ENCODE measurements at places on chromosomes 5 and 9. TPM values are rescaled to one million over a fixed set of nuclear protein-coding genes. Genes with fewer than 3 reads are reported as not detected.

- H3K27ac ChIP-seq = no peak overlapping the region
- peaks cover 17% of the 10 kb centered on the region for H3K36me3 ChIP-seq
- H3K27me3 ChIP-seq = no peaks in the 10 kb centered on the region
- no peaks in the 10 kb centered on the region for H3K4me1 ChIP-seq
These were observed 213.8 kb downstream of the GAPVD1 start for GRCh38 chr9:125475385-125475784.

INSL4 gene
- not detected for total RNA-seq

DNA sequence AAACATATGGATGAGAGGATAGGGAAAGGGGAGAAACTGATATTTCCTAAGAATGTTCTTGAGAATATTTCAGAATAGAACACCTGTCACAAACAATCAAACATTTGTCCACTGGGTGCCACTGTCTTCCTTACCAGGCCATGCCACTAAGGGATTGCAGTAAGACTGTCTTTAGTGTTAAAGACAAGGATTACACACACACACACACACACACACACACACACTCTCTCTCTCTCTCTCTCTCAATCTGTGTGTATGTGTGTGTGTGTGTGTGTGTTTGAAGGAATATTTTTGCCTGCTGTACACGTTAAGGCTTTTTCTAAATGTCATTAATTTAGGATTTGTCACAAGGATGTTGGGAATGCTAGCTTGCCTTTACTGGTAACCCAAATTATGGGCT, 54.4 kb downstream of the CCDC192 start:
- H3K4me1 ChIP-seq = no peaks in the 10 kb centered on the region
- no peak overlapping the region for H3K4me3 ChIP-seq
- H3K27me3 ChIP-seq = no peaks in the 10 kb centered on the region
- DNase-seq = no peak

- peaks cover 11% of the 10 kb centered on the region for H3K27me3 ChIP-seq
- H3K36me3 ChIP-seq = no peaks in the 10 kb centered on the region
These were observed 209.0 kb upstream of the RPS23 start for GRCh38 chr5:82487131-82487530.

- H3K36me3 ChIP-seq = no peaks in the 10 kb centered on the region
- H3K27me3 ChIP-seq = peaks cover 37% of the 10 kb centered on the region
- DNase-seq = no peak
- no peaks in the 10 kb centered on the region for H3K4me1 ChIP-seq
- no peak overlapping the region for H3K27ac ChIP-seq
These were observed 15.0 kb downstream of the S1PR3 start for GRCh38 chr9:89006267-89006666.

TEX53 gene
- total RNA-seq = not detected

DNA sequence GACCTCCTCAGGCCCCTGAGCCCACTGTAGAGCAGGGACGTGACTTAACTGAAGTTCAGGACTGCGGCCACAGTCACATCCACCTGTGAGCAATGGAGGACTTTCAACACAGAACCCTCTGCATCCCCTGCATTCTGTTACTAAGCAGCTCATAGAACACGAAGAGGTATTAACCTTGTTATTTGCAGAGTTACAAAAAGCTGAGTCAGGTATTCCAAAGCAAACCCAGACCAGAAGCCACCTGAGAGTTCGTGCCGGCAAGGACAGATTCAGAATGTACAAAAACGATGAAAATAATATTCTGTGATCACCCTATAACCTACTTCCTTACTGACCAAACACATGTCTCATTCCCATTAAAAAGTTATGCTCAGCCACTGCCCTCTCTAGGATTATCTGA, 33.0 kb upstream of the PRSS3 start:
- H3K36me3 ChIP-seq = no peaks in the 10 kb centered on the region
- H3K4me1 ChIP-seq = no peaks in the 10 kb centered on the region
- H3K27me3 ChIP-seq = peaks cover 14% of the 10 kb centered on the region
- H3K27ac ChIP-seq = no peak overlapping the region
- H3K4me3 ChIP-seq = no peak overlapping the region
- DNase-seq = no peak

GRCh38 chr5:76667495-76667894, 44.3 kb upstream of the F2RL2 start:
- no peak overlapping the region for H3K4me3 ChIP-seq
- H3K4me1 ChIP-seq = no peaks in the 10 kb centered on the region
- H3K27ac ChIP-seq = no peak overlapping the region
- no peaks in the 10 kb centered on the region for H3K27me3 ChIP-seq
- H3K36me3 ChIP-seq = peaks cover 38% of the 10 kb centered on the region

ADRB2 gene
- total RNA-seq = 6.3 TPM

SLC1A3 gene
- 1.5 TPM for total RNA-seq

DNA sequence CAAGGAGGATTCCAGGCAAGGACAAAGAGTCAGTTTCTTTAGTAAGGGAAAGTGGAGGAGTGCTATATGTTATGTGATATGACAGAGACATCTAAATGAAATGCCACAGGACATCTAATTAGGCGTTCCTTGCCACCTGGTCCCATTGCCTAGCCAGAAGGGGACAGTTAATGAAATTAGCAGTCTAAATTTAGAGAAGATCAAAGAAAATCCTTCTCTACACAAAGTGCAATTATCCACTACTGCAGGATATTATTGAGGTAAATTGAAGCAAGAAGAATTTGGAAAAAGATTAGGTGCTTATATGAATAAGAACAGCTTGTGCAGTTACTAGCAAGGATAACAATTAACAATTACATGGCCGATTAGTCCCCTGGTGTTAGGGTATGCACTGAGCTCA, 495.3 kb upstream of the NMUR2 start:
- no peaks in the 10 kb centered on the region for H3K4me1 ChIP-seq
- no peak overlapping the region for H3K4me3 ChIP-seq
- H3K27ac ChIP-seq = no peak overlapping the region
- H3K27me3 ChIP-seq = no peaks in the 10 kb centered on the region
- H3K36me3 ChIP-seq = no peaks in the 10 kb centered on the region

PCDHA11 gene
- total RNA-seq = not detected

OR1J2 gene
- not detected for total RNA-seq

CARD6 gene
- 3.5 TPM for total RNA-seq

DNA sequence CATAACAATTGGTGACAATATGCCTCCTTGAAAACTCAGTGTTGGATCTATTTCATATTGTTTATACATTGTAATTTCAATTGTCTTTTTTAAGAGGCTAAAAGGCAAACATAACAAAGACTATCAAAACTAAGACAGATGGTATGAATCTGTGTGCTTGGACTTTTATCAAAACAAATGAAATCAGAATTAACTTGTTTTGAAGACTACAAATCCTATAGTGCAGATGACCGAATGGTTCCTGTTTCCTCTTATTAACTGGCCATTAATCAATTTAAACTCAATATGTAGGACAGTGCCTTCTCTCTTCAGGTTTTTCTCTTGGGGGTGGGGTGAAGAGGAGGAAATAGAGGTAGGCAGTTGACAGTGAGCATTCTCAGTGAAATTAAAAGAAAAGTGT, 366.9 kb upstream of the GRAMD2B start:
- DNase-seq = no peak
- H3K27ac ChIP-seq = no peak overlapping the region

- DNase-seq = no peak
- H3K4me3 ChIP-seq = no peak overlapping the region
- no peaks in the 10 kb centered on the region for H3K36me3 ChIP-seq
These were observed 509.7 kb downstream of the PSAT1 start for GRCh38 chr9:78806492-78807160.

Data from activated naive CD8-positive, alpha-beta T cell treated with anti-CD3 and anti-CD28 coated beads, Interleukin-2, amount 10 ng/mL, durations not matched to agents 7 days and 5 days (primary cell).